ENCODE measurements at places on chromosomes 6 and 20.

DNA sequence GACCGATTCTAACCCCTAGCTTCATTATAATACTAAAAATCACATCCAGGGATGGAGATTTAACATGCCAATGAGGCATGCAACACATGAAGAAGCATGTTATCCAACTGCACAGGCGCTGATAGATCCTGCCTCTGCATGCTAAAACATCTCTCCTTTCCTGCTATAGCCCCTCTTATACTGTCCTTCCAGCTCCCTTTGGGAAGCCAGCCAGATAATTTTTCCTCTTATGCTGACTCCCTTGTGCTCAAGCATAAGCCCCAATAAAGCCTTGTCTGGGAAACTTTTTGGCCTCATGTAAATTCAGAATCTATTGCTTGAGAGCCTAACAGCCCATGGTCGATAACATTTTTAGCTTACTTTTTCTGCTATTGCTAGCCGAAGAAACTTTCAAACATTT, 404.3 kb downstream of the EPM2A start:
- no peak for DNase-seq

DNA sequence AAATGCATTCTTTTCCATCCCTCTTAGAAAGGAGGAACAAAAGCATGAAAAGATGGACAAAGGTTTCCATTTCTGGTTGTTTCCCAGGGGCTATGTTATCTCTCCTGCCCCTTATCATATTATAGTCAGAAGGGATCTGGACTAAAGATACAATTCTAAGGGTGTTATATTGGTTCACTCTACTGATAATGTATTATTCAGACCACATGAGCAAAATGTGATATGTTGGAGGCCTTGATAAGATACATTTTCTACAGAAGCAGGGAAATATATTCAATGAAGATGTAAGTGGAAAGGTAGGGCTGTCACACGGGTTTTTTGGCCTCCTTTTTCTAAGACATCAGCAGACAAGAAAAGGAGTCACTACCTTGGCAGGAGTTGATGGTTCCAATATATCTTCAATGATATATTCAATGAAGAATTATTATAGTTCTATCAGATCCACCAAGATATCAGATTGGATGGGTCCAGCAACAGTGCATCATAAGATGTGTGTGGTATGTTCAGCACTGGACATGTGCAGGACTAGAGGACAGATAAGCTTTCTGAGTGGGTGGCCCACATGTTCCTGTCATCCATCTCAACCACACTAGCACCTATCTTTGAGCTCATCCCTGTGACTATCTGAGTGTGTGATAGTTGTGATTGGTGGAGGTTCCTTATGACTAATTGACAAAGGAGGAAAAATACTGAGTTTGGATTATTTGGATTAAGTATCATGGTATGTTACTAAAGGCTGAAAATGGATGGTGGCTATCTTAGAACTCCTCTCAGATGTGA, 5.7 kb upstream of the ZKSCAN3 start:
- no peak for DNase-seq

DNA sequence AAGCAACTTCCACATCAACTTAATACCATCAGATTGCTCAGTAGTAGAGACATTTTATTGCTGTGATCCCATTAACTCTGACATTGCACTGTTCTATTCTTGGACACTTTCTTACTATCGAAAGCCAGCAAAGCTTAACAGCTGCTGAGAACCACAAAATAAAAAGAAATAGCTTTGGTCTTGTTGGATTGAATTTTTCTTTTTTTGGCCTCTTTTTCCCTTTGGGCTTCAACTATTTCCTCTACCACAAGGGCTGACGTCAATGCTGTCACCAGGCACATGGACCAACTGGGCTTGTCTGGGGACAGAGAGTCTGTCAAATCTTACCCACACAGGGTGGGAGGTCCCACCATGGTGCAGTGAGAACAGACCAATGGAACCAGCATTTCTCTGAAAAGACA, 63.4 kb upstream of the ENPP5 start:
- DNase-seq = no peak

DNA sequence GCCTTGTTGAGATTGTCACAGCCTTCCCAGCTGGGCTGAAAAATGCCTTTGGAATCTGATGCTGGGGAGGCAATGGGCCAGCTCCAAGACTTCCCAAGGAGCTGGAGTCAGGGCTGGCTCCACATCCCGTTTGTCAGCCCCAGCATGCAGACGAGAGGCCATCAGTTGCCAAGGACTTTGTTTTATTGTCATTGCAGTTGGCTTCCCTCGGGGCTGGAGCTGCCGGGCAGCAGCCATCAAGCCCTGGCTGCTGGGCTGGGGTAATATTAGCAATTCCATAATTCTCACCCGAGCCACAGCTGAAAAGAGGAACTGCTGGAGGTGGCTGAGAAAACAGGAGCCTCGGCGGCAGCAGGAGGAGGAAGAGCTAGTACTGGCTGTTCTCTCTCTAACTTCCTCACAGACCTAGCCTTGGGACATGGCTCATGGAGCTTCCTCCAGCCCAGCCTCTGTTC, 182.5 kb downstream of the CDC5L start:
- DNase-seq = no peak

- DNase-seq = no peak
These were observed 662 bp downstream of the ENTPD6 start for GRCh38 chr20:25195962-25196785.

DNA sequence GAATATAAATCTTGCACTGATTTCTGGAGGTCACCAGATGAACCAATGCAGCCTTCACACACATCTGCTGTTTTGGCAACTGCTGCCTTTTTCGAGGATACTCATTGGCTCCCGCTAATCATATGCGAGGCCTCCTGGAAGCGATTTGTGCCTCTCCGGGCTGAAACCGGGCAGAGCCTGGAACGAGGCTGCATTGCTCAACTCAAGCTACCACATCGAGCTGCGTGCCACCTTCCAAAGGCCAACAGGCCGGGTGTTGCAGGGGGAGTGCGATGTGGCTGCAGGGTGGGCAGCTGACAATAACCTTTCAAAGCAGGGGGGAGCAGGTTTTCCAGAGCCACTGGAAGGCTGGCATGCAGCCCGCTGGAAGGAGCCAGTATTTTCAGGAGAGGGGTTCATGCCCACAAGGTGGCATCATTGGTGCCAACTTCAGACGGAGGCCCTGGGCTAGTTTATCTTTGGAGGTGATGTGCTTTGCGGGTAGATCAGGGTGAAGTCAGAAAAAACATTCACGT, 122.6 kb upstream of the IFNGR1 start:
- DNase-seq = no peak

GRCh38 chr6:37987018-37987417, 167.5 kb downstream of the ZFAND3 start:
- no peak for DNase-seq

DNA sequence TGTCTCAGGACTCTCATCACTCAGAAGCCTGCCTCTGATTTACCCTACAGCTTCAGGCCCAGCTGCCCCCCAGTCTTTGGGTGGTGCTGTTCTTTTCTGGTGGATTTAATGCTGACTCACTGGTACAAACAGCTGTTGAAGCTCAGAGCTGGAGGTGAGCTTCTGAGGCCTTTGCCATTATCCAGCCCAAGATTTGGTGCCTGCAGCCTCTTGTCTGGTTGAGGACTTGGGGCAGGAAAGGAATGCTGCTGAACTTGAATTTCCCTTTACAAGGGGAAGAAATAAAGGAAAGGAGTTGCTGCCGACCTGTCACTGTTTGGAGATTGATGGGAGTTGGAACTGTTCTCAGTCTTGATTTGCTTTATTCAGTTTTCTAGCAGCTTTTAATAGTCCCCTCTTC, 19.8 kb downstream of the ABCF1 start:
- no peak for DNase-seq

DNA sequence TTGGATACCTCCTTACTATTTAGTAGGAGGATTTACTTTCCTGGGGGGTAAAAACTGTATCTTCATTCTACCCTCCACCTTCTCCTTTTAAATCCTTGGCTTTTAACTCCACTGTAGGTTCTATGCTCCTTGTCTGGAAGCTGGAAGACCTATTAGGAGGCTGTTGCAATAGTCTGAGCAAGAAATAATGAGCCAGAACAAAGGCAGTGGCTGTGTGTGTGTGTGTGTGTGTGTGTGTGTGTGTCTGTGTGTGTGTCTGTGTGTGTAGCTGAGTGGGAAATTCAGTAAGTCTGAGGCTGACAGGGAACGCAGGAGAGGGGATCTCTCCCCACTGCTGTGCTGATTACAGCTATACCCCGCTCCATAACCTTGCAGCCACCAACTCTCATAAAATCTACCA, 35.8 kb downstream of the HTR1E start:
- DNase-seq = no peak

DNA sequence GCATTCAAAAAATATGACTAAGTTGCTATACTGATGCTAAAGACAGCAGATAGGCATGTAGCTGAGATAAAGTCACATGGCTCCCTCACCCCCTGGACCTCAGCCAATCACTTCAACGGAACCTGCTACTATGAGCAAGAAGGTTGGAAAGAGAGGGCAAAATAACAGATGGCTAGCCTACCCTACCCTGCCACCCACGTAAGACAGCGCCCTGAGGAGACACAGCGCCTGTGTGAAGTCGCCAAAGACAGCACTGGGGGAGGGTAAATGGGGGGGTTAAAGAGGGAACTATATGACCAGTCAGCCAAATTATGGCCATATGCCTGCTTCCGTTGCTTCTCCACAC, 163.2 kb downstream of the RALGAPA2 start:
- DNase-seq = no peak

DNA sequence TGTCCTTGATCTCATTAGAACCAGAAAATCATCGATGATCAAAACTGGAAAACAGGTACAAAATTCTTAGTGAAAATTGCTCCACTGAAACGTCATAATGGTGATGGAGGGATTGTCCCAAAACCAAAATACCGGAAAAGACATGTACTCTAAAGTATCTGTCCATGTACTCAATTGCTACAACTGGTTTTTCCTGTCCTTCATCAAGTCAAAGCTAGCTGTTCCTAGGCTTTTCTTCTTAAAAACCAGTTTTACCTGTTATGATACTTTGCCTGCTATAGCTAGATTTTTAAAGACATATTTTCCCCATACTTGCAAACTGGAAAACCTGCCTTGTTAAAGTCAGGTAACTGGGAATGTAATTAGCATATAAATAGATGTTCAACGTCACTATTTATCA, 50.5 kb upstream of the LRRC1 start:
- DNase-seq = no peak

DNA sequence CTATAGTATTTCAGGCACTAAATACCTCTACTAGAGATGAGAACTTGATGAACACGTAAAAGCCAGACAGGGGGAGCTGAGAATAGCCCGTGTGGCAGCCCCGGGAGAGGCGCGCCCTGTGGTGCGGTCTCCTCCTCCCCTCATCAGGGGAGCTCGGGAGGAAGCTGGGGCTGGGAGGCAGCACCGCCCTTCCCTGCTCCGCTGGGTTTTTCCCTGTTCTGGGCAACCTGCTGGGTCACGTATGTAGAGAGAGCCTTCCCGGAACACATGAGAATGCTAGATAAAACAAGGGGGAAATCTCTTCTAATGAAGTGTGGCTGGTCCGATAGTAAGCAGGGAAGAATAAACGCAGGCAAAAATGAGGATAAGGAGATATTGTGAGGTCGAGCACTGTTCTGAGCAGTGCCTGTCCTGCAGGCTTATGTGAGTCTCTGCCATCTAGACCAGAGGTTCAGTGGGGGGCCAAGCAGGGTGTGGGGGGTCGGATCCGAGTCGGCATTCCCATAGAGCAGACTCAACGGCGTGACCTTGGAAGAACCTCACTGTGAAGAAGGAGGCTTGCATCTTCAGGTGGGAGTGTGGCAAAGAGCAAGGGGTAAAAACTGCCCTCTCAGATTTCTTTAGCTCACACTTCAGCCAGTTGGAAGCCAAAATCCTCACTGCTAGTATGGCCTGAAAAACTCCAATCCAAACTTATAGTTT, 13.4 kb upstream of the RPS6KA2 start:
- DNase-seq = no peak

GRCh38 chr6:52976149-52976548, 18.9 kb downstream of the GSTA4 start:
- DNase-seq = no peak

GRCh38 chr6:159053781-159054398, 9.1 kb upstream of the TAGAP start:
- DNase-seq = no peak

GRCh38 chr20:15603506-15603905, 969.7 kb downstream of the KIF16B start:
- DNase-seq = no peak

- DNase-seq = no peak
These were observed 188.2 kb downstream of the LRFN2 start for GRCh38 chr6:40398810-40399477.

DNA sequence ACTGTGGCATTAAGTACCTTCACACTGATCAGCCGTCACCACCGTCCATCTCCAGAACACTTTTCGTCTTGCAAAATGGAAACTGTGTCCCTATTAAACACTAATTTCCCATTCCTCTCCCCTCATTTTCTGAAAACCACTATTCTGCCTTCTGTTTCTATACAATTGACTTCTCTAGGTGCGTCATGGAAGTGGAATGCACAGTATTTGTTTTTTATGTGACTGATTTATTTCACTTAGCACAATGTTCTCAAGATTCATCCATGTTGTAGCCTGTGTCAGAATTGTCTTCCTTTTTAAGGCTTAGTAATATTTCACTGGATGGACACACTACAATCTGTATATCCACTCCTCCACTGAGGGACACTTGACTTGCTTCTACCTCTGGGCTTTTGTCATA, 53.8 kb upstream of the PDE10A start:
- DNase-seq = no peak

GRCh38 chr20:32980990-32981389, 23.2 kb downstream of the SUN5 start:
- DNase-seq = no peak

GRCh38 chr6:111802015-111802414, 71.2 kb downstream of the FYN start:
- DNase-seq = no peak

- DNase-seq = no peak
These were observed 24.8 kb downstream of the SUN5 start for GRCh38 chr20:32979201-32979998.

- no peak for DNase-seq
These were observed 304.4 kb upstream of the PLCB4 start for GRCh38 chr20:8764344-8764962.

DNA sequence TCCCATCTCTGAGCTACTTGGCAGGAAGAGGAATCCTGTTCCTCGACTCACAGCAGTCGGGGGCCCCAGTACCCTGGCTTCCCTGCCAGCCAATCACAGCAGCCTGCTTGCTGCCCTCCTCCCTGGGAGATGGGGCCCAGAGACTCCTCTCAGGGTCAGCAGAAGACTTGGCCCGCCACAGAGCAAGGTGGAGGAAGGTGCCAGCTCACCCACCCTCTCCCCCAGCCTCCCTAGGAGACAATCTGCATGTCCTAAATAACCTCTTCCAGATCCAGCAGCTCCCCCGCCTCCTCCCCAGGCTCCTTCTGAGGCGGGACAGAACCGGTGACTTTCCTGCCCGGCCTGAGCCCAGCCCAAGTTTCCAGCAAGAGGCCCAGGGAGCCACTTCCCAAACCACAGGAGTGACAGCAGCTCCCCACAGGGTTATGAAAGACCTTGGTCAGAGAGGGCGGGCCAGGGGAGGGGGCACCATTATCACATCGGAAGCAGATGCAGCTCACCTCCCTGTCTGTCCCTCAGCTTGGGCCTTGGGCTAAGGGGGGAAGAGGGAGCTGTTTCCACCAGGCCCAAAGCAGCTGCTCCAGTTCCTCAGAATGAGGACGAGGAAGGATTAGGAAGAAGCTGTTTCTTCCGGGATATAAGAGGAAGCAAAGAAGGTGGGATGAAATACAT, 2.3 kb downstream of the CCND3 start:
- no peak for DNase-seq

GRCh38 chr20:57928181-57928967, 218.6 kb upstream of the PMEPA1 start:
- DNase-seq = no peak

- DNase-seq = no peak
These were observed 2.4 kb upstream of the HLA-F start for GRCh38 chr6:29720863-29721262.
